ENCODE measurements at places on chromosomes 16 and 17. TPM values are rescaled to one million over a fixed set of nuclear protein-coding genes. Genes with fewer than 3 reads are reported as not detected.

GRCh38 chr17:7046127-7046724 lies 2.3 kb upstream of the SLC16A11 start:
- peak; percentile 65 for DNase-seq

DNA sequence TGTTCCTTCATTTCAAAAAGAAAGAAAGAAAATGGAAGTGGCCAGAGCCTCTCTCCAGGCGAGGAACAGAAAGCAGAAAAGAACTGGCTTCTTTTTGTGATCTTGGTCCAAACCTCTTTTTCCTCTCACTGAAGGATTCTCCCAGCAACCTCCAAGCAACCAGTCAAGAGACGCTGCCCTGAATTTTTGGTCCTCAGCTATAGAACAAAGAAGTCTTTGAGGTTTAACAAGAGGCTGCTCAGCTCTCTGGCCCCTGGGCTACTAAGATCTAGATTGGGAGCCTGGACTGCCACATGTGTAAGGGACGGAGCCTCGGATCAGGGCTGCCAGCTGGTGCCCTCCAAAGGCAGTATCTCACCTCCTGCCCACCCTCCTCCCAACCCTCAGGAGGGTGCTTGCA lies 62.6 kb downstream of the AXIN2 start:
- no peak for DNase-seq

The PGAP6 gene
- total RNA-seq = 108 TPM

The PLCD3 gene
- 55.8 TPM for total RNA-seq

- no peak for DNase-seq
These were observed 159.1 kb downstream of the SDK2 start for GRCh38 chr17:73485130-73485529.

The NFE2L1 gene
- 130 TPM for total RNA-seq

GRCh38 chr17:60934723-60935122 lies 257.1 kb downstream of the BCAS3 start:
- DNase-seq = no peak

- no peak for DNase-seq
These were observed 194.9 kb upstream of the TNRC6C start for GRCh38 chr17:77763575-77763974.

- DNase-seq = peak; percentile 23
These were observed 33.3 kb upstream of the FOXF1 start for GRCh38 chr16:86476956-86477534.

GRCh38 chr16:66720766-66721165 lies 24.2 kb upstream of the CMTM4 start:
- DNase-seq = no peak

The C17orf107 gene
- 8.7 TPM for total RNA-seq

The SEPTIN1 gene
- 2.7 TPM for total RNA-seq

The HP gene
- total RNA-seq = 20.6 TPM

The PLD6 gene
- total RNA-seq = 1.2 TPM

The BLTP2 gene
- total RNA-seq = 139 TPM

GRCh38 chr17:21297026-21297520 lies 12.6 kb downstream of the MAP2K3 start:
- DNase-seq = no peak

DNA sequence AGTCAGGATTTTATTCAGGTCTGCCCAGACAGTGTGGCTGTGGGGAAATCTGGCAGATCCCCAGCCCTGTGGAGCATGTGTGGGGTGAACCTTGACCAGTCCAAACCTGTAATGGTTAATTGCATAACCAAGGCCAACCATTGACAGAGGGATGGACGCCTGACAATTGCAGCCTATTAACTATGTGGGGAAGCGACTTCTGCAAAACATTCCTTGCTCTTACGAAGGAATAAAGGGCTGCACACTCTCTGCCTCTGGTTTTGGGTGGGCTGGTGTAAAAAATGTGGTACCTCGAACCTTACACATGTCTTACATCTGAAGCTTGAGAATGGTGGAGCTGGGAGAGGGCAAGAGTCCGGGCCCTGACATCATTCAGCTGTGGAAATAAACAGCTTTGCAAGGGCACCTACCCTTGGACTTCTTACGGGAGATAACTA lies 35.8 kb downstream of the MAF start:
- DNase-seq = no peak

DNA sequence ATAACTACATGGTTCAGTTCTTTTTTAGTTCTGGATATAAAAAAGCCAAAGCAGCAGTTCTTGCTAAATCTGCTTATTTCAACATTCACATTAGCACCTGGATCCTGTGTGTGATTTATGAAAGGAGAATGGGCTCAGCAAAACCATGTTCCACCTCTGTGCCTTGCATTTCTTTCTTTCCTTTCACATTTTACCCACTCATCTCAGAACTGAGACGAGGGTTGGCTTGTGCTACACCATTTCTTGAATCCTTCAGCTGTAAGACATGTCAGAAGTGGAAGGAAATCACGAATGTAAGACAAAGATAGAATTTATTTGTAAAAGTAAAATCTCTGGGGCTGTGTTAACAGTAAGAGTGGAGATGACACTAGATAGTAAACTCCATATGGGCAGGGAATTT lies 1.2 kb upstream of the UTP6 start:
- no peak for DNase-seq

The ADGRG3 gene
- total RNA-seq = 1.4 TPM

DNA sequence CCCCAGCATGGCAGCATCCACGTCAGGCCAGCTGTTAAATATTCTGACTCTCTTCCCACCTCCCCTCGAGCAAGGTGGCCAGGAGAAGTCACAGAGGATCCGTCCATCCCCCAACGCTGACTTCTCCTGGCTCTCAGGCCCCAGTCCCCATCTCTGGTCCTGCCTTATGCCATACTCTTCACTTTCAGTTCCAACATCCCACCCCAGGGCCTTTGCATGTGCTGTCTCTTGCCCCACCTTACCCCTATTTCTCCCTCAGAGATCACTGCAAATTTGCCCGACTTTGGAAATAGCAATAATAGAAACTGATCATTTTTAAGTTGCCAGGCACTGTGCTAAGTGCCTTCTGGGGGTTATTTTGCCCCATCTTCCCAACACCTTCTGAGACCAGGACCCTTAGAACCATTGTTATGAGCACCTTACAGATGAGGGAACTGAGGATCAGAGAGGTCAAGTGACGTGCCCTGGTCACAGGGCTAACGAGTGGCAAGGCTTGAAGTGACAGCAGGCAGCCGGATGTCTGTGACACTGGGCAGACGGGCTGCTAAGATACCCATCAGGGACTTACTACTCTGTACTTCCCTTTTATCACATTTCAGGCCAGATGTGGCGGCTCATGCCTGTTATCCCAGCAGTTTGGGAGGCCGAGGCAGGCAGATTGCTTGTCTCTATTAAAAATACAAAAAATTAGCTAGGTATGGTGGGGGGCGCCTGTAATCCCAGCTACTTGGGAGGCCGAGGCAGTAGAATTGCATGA lies 17.7 kb downstream of the HID1 start:
- no peak for DNase-seq

DNA sequence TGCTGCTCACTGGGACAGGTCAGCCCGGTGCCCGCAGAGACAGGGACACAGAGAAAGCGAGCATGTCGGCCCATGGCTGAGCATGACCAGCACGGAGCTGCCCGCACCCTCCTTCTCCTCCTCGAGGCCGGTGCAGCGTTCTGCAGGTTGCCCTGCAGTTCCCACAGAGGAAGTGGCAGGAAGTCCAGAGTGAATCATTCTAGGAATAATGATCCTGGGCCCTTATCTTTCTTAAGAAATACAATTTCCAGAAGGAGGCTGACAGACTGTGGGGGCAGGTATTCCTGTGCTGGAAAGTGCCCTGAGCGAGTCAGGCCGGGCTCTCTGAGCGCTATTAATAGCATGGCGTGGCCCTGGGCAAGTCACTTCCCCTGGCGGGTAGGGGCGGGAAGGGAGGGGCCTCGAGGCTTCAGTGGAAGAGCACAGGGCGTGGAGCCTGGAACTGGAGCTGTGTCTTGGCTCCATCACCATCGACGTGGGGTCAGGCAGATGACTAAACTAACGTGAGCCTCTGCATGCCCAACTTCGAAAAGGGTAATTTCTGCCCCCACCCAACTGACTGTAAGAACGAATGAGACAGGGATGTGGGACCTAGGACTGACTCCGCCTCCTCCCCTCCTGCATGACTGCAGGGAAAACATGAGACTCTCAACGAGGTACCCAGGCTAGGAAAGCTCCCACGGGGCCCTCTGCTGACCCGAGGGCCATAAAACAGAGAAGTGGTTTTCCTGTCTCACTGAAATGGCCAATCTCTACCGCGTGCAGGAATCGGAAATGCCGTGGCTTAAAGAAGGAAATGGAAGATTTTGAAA lies 9.8 kb downstream of the TMEM204 start:
- peak; percentile 41 for DNase-seq

The PPP1R27 gene
- not detected for total RNA-seq

DNA sequence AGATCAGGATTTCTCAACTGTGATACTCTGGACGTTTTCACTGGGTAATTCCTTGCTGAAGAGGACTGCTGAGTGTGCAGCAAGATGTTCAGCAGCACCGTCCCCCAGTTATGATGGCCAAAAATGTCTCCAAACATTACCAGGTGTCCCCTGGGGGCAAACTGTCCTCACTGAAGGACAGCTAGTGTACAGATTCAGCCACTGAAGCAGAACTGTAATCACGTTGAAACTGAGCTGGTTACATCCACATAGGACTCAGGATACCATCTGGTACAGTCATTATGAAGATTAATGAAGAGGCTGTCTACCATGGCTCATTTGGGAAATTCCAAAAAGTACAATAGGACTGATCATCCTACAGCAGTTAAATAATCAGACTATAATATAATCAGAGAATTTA lies 43.3 kb upstream of the GINS3 start:
- no peak for DNase-seq

DNA sequence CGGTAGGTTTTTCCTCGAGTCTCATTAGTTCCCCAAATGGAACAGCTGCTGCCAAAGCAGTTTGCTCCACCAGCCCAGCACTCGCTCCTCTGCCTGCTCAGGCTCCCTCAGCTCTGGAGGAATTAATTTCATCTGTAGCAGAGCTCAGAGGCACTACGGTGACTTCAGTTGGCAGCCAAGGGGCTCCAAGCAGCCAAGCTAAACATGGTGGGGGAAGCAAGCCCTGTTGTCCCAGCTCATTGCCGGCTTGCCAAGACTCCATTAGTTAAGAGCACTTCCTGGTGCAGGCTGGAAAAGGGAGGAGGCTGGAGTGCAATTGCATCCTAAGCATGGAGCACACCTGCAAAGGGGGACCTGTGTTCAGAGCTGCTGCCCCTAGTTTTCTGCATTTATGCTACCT lies 78.7 kb upstream of the GPRC5B start:
- DNase-seq = no peak

DNA sequence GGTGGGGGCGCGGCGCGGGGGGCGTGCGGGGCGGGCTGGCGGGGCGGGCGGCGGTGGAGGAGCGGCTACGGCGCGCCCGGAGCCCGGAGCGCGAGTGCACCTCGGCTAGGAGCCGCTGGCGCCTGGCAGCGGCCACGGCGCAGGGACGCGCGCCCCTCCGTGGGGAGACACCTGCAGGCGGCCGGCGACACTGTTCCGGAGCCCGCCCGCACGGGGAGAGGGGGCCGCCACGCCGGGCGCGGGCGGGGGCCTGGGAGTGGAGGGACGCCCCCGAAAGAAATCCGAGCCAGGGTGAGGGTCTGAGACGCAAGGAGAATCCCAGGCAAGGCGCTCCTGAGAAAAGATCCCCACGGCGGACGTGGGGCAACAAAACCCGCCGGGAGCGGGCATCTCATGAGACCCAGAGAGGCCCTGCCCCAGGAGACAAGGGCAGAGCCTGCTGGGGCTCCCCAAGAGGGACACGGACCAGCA lies at the start of gene GSG1L:
Gene GSG1L, minus strand, starts transcription at position 124 of the 471 bp plus-strand sequence. CDS start 290 bp downstream, outside the sequence.
- DNase-seq = no peak

DNA sequence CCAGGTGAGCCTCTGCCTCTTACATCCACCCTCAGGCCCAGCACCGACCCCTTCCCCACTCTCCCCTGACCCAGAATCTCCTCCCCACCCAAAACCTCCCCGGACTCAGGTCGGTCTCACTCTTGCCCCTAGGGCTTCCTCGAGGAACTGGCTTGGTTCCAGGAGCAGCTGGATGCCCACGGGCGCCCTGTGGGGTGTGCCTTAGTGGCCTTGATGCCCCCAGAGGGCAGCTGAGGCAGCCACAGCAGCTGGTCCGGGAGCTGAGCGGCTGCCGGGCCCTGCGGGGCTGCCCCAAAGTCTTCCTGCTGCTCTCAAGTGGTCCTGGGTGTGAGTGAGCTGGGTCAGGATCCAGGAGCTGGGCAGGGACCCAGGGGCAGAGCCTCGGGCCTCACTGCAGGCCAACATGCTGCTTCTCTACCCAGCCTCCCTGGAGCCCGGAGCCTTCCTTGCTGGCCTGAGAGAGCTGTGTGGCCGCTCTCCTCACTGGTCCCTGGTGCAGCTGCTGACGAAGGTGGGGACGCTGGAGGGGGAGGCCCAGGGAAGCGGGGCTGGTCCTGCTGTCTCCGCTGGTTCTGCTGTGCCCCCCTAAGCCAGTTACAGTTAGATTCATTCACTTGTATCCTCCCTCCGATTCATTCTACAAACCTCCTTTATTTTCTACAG lies 9.6 kb downstream of the ZNF213 start:
- no peak for DNase-seq

DNA sequence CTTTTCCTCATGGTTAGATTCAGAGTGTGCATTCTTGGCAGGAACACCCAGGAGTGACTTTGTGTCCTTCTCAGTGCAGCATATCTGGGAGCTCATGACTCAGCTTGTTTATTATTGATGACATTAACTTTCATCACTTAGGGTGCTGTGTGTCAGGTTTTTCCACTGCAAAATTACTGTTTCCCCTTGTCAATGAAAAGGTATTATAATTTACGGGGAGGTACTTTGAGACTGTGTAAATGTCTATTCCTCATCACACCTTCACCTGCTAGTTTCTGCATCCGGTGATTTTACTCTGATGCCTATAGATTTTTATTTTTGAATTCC lies 50.5 kb downstream of the WWP2 start:
- no peak for DNase-seq

The CES3 gene
- total RNA-seq = 3.3 TPM

GRCh38 chr16:67461600-67462278 lies 19.2 kb downstream of the ATP6V0D1 start:
- DNase-seq = no peak

- no peak for DNase-seq
These were observed 77.7 kb downstream of the MYH11 start for GRCh38 chr16:15778999-15779614.

The CBFA2T3 gene
- 2.8 TPM for total RNA-seq

- DNase-seq = no peak
These were observed 11.5 kb upstream of the SLFN12L start for GRCh38 chr17:35548978-35549377.

Measured in WTC11 (cell line).